Natural killer cell treated with Interleukin-12 subunit alpha and Interleukin-12 subunit beta and Interleukin-15 and Interleukin-18, amount 100 ng/mL, for 72 hours (primary cell): ENCODE measurements at places on chromosomes 11 and 22. TPM values are rescaled to one million over a fixed set of nuclear protein-coding genes. Genes with fewer than 3 reads are reported as not detected.
A peak's percentile ranks its signal among the peaks of the same experiment; 100 is the strongest.

DNA sequence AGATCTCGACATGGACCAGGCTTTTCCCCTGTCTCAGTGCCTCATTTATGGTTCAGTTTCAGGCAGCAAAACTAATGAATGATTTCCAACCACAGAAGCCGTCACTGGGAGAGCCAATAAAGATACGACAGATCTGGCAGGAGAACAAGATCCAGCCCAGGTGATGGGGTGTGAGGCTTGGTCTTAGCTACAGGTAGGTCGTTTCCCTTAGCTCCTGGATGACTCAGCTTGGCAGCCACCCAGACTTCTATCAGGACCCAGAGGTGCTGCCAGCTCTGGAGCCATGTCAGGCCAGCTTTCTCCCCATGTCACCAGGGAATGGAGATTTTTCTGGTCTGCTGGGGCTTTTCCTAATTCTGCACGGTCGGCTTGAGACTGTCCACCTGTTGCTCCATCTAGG lies 36.3 kb upstream of the APOBEC3A start:
- no peak overlapping the region for H3K27ac ChIP-seq
- no peaks in the 10 kb centered on the region for H3K36me3 ChIP-seq
- peaks cover 20% of the 10 kb centered on the region for H3K27me3 ChIP-seq
- H3K4me1 ChIP-seq: no peaks in the 10 kb centered on the region
- no peak overlapping the region for H3K4me3 ChIP-seq
- no peak for DNase-seq

- H3K4me1 ChIP-seq: no peaks in the 10 kb centered on the region
- no peak for DNase-seq
- H3K36me3 ChIP-seq: no peaks in the 10 kb centered on the region
Observed at GRCh38 chr11:60347084-60347797, 20.2 kb downstream of the MS4A6E start.

GRCh38 chr11:83361831-83362230 lies 75.7 kb upstream of the CCDC90B start:
- DNase-seq: no peak
- H3K27ac ChIP-seq: no peak overlapping the region
- peaks cover 7% of the 10 kb centered on the region for H3K27me3 ChIP-seq
- no peaks in the 10 kb centered on the region for H3K4me1 ChIP-seq
- no peaks in the 10 kb centered on the region for H3K36me3 ChIP-seq
- H3K4me3 ChIP-seq: no peak overlapping the region

DNA sequence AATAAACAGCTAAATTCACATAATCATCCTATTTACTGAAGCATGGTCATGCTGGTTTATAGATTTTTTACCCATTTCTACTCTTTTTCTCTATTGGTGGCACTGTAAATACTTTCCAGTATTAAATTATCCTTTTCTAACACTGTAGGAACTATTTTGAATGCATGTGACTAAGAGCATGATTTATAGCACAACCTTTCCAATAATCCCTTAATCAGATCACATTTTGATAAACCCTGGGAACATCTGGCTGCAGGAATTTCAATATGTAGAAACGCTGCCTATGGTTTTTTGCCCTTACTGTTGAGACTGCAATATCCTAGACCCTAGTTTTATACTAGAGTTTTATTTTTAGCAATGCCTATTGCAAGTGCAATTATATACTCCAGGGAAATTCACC lies 10.7 kb downstream of the RAG1 start:
- H3K36me3 ChIP-seq: no peaks in the 10 kb centered on the region
- H3K4me1 ChIP-seq: no peaks in the 10 kb centered on the region
- no peak overlapping the region for H3K27ac ChIP-seq
- H3K4me3 ChIP-seq: no peak overlapping the region

- H3K4me1 ChIP-seq: no peaks in the 10 kb centered on the region
- no peak for DNase-seq
- no peaks in the 10 kb centered on the region for H3K27me3 ChIP-seq
- no peak overlapping the region for H3K27ac ChIP-seq
Observed at GRCh38 chr11:92045301-92045700, 179.3 kb upstream of the FAT3 start.

GRCh38 chr11:47503227-47503626 lies 49.7 kb downstream of the CELF1 start:
- no peaks in the 10 kb centered on the region for H3K36me3 ChIP-seq
- peaks cover 56% of the 10 kb centered on the region for H3K4me1 ChIP-seq
- DNase-seq: no peak
- no peaks in the 10 kb centered on the region for H3K27me3 ChIP-seq

GRCh38 chr11:119634301-119634700 lies 94.7 kb downstream of the NECTIN1 start:
- H3K4me3 ChIP-seq: no peak overlapping the region
- H3K27ac ChIP-seq: no peak overlapping the region
- no peak for DNase-seq

DNA sequence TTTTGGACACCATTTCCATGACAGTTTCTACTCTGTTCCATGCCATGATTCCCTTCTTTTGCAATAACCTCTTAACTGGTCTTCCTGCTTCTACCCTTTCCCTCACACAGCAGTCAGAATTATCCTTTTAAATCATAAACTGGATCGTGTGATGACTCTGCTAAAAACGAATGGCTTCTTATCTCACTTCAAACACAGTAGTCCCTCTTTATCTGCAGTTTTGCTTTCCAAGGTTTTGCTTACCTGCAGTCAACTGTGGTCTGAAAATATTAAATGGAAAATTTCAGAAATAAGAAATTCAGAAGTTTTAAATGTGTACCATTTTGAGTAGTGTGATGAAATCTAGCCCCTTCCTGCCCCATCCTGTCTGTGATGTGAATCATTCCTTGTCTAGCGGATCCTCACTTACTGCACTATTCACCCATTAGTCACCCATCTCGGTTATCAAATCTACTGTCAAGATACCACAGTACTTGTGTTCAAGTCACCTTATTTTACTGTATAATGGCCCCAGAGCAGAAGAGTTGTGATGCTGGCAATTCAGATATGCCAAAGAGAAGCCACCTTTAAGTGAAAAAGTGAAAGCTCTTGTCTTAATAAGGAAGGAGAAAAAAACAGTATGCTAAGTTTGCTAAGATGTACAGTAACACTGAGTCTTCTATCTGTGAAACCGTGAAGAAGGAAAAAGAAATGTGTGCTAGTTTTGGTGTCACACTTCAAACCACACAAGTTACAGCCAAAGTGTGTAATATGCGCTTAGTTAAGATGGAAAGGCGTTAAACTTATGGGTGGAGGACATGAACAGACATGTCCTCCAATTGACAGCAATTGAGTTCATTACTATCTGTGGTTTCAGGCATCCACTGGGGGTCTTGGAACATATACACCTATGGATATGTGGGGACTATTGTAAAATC lies 283.0 kb downstream of the DDX10 start:
- peak overlapping the region; percentile 70 for H3K4me3 ChIP-seq
- DNase-seq: no peak
- no peaks in the 10 kb centered on the region for H3K27me3 ChIP-seq
- peaks cover 30% of the 10 kb centered on the region for H3K36me3 ChIP-seq
- peak overlapping the region; percentile 82 for H3K27ac ChIP-seq

The OR6T1 gene
- not detected for total RNA-seq

The ZFPL1 gene
- 34.1 TPM for total RNA-seq

The KDELR3 gene
- 0.26 TPM for total RNA-seq

- H3K27me3 ChIP-seq: no peaks in the 10 kb centered on the region
- H3K4me1 ChIP-seq: peaks cover 34% of the 10 kb centered on the region
- DNase-seq: no peak
- H3K27ac ChIP-seq: no peak overlapping the region
Observed at GRCh38 chr11:46519351-46519750, 74.5 kb downstream of the AMBRA1 start.

GRCh38 chr11:125305345-125305744 lies 140.8 kb downstream of the PKNOX2 start:
- no peak overlapping the region for H3K4me3 ChIP-seq
- H3K4me1 ChIP-seq: no peaks in the 10 kb centered on the region
- H3K27me3 ChIP-seq: peaks cover 19% of the 10 kb centered on the region
- DNase-seq: no peak
- no peak overlapping the region for H3K27ac ChIP-seq

- H3K4me3 ChIP-seq: no peak overlapping the region
- H3K4me1 ChIP-seq: peaks cover 31% of the 10 kb centered on the region
- peak; percentile 26 for DNase-seq
- H3K36me3 ChIP-seq: no peaks in the 10 kb centered on the region
Observed at GRCh38 chr22:17970201-17970708, 54.1 kb downstream of the MICAL3 start.

- peak overlapping the region; percentile 75 for H3K27ac ChIP-seq
- H3K4me3 ChIP-seq: peak overlapping the region; percentile 34
- H3K27me3 ChIP-seq: peaks cover 22% of the 10 kb centered on the region
- peaks cover 51% of the 10 kb centered on the region for H3K4me1 ChIP-seq
Observed at GRCh38 chr11:86486261-86487030, 111.8 kb downstream of the CCDC81 start.

- no peak overlapping the region for H3K4me3 ChIP-seq
- H3K27me3 ChIP-seq: no peaks in the 10 kb centered on the region
- H3K36me3 ChIP-seq: peaks cover 21% of the 10 kb centered on the region
- H3K27ac ChIP-seq: no peak overlapping the region
Observed at GRCh38 chr11:78100676-78101472, 21.2 kb upstream of the NDUFC2 start.

DNA sequence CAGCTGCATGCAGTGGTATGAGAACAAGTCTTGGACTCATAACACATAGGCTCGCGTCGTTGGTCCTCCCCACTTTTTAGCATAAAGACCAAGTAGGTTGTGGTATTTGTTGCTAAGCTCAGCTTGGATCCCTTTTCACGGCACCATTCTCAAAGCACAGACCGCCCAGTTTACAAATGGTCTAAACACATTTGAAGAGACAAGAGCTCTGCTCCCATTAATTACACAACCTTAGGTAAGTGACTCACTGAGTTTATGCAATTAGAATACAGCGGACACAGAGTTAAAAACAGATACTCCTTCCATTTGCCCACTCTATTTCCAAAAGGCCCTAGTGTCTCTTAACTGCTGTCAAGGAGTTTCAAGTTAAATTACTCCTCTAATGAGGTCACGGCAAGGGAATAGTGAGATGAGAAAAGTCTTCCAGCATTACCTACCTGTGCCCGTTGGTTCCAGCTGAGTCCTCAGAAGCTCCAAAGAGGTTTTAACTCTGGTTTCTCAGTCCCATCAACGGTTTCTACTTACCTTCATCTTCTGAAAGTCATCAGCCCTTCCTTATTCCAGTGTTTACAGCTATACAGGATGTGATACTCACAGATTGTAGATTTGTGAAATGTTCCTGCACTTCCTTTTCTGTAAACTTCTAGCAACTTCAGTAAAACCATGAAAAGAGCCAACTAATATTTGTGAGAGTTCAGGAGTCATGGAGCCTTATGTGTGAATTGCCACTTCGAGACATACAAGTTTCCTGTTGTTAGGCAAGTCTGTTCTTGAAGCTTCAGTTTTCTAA lies at the start of gene MS4A6A:
MS4A6A (minus strand) TSS at position 543 of the 790 bp plus-strand sequence. CDS start 1,356 bp downstream, outside the sequence.
- no peaks in the 10 kb centered on the region for H3K4me1 ChIP-seq
- DNase-seq: no peak
- H3K27me3 ChIP-seq: peaks cover 20% of the 10 kb centered on the region
- H3K36me3 ChIP-seq: no peaks in the 10 kb centered on the region
- no peak within 1 kb of the TSS for H3K4me3 ChIP-seq

DNA sequence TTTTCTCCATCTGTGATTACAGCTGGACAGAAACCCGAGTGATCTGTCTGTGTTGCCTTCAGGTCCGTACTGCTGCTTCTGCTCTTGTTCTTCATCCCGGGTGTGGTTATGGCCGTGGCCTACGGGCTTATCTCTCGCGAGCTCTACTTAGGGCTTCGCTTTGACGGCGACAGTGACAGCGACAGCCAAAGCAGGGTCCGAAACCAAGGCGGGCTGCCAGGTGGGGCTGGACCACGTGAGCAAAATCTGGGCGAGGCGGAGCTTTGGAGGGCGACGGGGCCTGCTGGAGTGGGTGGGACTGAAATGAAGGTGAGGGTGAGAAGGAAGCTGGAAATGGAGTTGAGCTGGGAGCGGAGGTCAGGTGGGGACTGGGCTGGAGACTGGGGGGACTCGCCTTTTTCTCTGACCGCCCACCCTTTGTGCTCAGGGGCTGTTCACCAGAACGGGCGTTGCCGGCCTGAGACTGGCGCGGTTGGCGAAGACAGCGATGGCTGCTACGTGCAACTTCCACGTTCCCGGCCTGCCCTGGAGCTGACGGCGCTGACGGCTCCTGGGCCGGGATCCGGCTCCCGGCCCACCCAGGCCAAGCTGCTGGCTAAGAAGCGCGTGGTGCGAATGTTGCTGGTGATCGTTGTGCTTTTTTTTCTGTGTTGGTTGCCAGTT lies 11.1 kb downstream of the CCKBR start:
- no peak overlapping the region for H3K27ac ChIP-seq
- H3K36me3 ChIP-seq: no peaks in the 10 kb centered on the region
- no peak overlapping the region for H3K4me3 ChIP-seq
- DNase-seq: no peak

GRCh38 chr22:30210235-30210909 lies 36.2 kb downstream of the LIF start:
- no peaks in the 10 kb centered on the region for H3K27me3 ChIP-seq
- peaks cover 29% of the 10 kb centered on the region for H3K4me1 ChIP-seq
- DNase-seq: no peak

The TRIM49D1 gene
- total RNA-seq: not detected

DNA sequence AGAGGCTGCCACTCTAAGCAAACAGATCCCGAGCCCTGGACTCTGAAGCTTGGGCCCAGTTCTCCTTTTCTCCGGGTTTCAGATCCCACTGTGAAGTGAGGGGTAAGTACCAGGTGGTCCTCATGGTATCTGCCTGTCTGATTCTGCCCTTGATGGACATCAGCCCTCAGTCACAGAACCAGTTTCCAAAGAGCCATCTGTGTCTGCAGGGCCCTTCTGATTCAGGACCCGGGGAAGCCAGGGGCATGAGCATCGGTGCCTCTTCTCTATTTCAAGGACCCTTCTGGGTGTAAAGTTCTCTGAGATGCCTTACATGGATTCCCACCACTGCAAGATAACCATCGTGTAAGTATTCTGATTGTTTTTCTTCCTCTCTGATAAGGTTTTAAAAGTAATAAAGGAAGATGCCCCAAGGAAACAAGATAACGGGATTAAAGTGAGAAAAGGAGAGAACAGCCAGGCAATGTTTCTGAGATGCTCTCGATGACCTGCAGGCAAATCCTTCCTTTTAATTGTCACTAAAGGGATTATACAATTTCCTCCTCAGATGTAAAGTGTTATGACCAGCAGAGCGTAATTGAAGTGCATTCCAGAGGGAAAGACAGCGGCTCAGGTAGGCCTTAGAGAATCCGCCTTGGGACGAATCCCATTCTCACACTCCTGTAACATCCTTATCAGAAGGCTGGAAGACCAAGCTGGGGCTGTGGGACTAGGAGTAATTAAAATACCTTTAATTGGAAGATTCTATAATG lies 924.3 kb downstream of the TBC1D22A start:
- H3K27me3 ChIP-seq: peaks cover 44% of the 10 kb centered on the region
- H3K4me3 ChIP-seq: no peak overlapping the region
- no peaks in the 10 kb centered on the region for H3K36me3 ChIP-seq
- no peak for DNase-seq

The GAL3ST3 gene
- total RNA-seq: not detected

- peaks cover 5% of the 10 kb centered on the region for H3K27me3 ChIP-seq
- no peak overlapping the region for H3K27ac ChIP-seq
- H3K36me3 ChIP-seq: no peaks in the 10 kb centered on the region
- no peak for DNase-seq
- no peaks in the 10 kb centered on the region for H3K4me1 ChIP-seq
Observed at GRCh38 chr11:109208121-109208520, 213.9 kb upstream of the C11orf87 start.

GRCh38 chr11:118267486-118267885 lies 3.4 kb upstream of the MPZL2 start:
- no peak overlapping the region for H3K27ac ChIP-seq
- H3K4me3 ChIP-seq: no peak overlapping the region
- DNase-seq: no peak
- peaks cover 16% of the 10 kb centered on the region for H3K27me3 ChIP-seq
- H3K4me1 ChIP-seq: peaks cover 4% of the 10 kb centered on the region
